ENCODE measurements at places on chromosomes 4 and X. TPM values are rescaled to one million over a fixed set of nuclear protein-coding genes. Genes with fewer than 3 reads are reported as not detected.

DNA sequence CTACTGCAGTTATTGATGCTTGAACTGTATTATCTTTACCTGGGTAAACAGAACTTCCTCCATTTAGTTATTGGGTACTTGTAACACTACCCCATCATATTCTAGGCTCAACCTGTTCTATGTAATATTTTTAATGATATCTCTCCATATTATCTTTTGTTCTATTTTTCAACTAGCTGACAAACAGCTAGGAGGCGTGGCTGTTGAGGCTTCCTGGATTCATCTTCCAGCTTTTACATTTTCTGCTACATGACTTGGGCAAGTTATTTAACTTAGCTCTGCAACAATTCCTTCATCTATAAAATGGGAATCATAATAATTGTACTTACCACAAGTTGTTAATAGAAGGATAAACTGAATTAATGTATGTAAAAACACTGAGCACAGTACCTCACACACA is 349.3 kb downstream of the PTTG2 start:
- H3K4me3 ChIP-seq = no peak overlapping the region
- peaks cover 59% of the 10 kb centered on the region for H3K4me1 ChIP-seq
- no peaks in the 10 kb centered on the region for H3K27me3 ChIP-seq
- DNase-seq = no peak
- no peak overlapping the region for H3K27ac ChIP-seq
- peaks cover 9% of the 10 kb centered on the region for H3K36me3 ChIP-seq

DNA sequence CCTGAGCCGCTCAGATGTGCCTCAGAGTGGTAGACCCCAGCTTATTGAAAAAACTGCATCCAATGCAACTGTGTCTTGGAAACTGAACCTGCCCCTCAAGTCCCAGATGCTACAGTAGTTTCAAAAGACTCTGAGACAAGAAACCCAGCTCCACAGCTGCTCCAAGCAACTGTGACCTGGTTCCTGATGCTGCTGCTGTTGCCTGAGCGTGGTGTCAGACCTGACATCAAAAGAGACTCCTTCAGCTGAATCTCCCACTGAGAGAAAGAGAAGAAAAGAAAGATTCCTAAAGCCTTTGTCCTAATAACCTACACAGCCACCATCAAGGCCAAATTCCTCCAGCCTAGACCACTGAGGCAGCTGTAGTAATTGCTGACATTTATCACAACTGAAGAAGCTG is 630.1 kb downstream of the STIM2 start:
- no peak overlapping the region for H3K4me3 ChIP-seq
- no peak overlapping the region for H3K27ac ChIP-seq
- no peaks in the 10 kb centered on the region for H3K27me3 ChIP-seq
- no peaks in the 10 kb centered on the region for H3K36me3 ChIP-seq
- no peak for DNase-seq
- H3K4me1 ChIP-seq = no peaks in the 10 kb centered on the region

Gene CT47B1
- total RNA-seq = not detected

Gene AFM
- not detected for total RNA-seq

- DNase-seq = no peak
- no peak overlapping the region for H3K27ac ChIP-seq
- no peak overlapping the region for H3K4me3 ChIP-seq
- H3K36me3 ChIP-seq = no peaks in the 10 kb centered on the region
- no peaks in the 10 kb centered on the region for H3K4me1 ChIP-seq
These were observed 2313.8 kb downstream of the ARAP2 start for GRCh38 chr4:33930497-33930896.

DNA sequence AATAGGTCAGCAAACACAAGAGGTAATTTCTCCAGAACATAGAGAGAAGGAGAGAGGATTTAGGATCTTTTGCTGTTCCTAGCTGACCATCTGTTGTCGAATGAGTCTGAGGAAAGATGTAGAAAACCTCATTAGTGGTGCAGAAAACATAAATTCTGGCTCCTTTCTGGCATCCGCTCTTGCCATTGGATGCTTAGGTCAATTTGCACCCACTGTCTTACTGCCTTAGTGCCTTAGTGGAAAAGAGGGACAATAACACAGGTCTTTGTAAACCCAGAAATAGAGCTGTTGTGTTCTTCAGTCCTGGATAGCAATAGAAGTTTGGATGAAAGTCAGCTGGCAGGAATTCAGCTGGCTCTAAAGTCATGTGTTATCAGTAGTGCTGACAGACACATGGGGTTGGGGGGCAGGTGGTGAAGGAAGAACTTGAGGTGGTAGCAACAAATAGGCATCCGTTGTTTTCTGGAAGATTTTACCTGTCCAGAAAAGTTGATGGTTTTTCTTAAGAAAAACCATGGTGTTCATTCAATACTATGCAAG is 78.2 kb downstream of the GLRA2 start:
- DNase-seq = no peak
- H3K4me1 ChIP-seq = no peaks in the 10 kb centered on the region
- H3K27ac ChIP-seq = no peak overlapping the region
- no peak overlapping the region for H3K4me3 ChIP-seq

GRCh38 chr4:54487491-54487890 is 170.3 kb upstream of the KIT start:
- H3K36me3 ChIP-seq = no peaks in the 10 kb centered on the region
- H3K27ac ChIP-seq = no peak overlapping the region
- H3K27me3 ChIP-seq = no peaks in the 10 kb centered on the region
- no peak overlapping the region for H3K4me3 ChIP-seq
- H3K4me1 ChIP-seq = no peaks in the 10 kb centered on the region
- DNase-seq = no peak

- no peak for DNase-seq
- no peaks in the 10 kb centered on the region for H3K4me1 ChIP-seq
- H3K27ac ChIP-seq = no peak overlapping the region
- H3K27me3 ChIP-seq = no peaks in the 10 kb centered on the region
These were observed 445.9 kb downstream of the TLL1 start for GRCh38 chr4:166318810-166319525.

DNA sequence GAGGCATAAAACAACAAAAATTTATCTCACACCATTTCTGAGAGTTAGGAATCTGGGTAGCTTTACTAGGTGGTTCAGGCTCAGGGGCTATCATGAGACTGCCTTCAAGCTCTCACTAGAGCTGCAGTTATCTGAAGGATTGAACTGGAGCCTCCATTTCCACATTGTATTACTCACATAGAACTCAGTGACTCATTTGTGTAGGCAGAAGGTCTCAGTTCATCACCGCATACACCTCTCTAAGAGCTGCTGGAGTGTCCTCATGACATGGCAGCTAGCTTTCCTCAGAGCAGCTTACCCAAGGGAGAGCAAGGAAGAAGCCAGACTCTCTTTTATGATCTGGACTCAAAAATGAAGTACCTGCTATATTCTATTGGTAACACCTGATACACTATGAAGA is 389.2 kb downstream of the IQCM start:
- DNase-seq = no peak
- no peak overlapping the region for H3K27ac ChIP-seq

DNA sequence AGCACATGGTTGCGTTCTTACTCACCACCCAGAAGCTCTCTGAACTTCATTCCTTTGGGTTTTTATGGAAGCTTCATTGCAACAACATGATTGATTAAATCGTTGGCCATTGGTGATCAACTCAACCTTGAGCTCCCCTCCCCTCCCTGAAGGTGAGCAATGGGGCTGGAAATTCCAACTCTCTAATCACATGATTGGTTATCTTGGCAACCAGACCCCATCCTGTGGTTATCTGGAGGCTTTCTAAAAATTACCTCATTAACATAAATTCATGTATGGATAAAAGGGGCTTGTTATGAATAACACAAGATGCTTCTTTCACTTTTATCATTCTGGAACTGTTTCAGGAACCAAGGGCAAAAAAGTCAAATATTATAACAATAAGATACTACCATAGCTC is 34.6 kb upstream of the NMU start:
- peaks cover 5% of the 10 kb centered on the region for H3K4me1 ChIP-seq
- DNase-seq = peak; percentile 14
- H3K36me3 ChIP-seq = no peaks in the 10 kb centered on the region

GRCh38 chr4:86108137-86108536 is 251.7 kb downstream of the MAPK10 start:
- no peaks in the 10 kb centered on the region for H3K27me3 ChIP-seq
- H3K4me3 ChIP-seq = no peak overlapping the region
- H3K36me3 ChIP-seq = no peaks in the 10 kb centered on the region
- no peaks in the 10 kb centered on the region for H3K4me1 ChIP-seq
- DNase-seq = no peak
- H3K27ac ChIP-seq = no peak overlapping the region

DNA sequence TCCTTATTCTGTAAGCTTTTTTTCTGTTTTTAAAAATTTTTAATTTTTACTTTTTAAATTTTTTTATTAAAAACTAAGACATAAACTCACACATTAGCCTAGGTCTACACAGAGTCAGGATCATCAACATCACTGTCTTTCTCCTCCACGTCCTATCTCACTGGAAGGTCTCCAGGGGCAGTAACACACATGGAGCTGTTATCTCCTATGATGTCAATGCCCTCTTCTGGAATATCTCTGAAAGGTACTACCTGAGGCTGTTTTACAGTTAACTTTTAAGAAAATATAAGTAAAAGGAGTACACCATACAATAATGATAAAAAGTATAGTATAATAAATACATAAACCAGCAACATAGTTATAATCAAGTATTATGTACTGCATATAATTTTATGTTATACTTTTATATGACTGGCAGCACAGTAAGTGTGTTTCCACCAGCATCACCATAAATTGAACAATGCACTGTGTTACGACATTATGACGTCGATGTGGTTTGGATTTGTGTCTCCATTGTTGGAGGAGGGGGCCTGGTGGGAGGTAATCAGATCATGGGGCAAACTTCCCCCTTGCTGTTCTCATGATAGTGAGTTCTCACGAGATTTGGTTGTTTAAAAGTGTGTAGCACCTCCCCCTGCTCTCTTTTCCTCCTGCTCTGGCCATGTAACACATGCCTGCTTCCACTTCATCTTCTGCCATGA is 21.3 kb downstream of the IL15 start:
- DNase-seq = no peak
- H3K4me1 ChIP-seq = no peaks in the 10 kb centered on the region
- no peaks in the 10 kb centered on the region for H3K36me3 ChIP-seq
- H3K27ac ChIP-seq = no peak overlapping the region
- no peaks in the 10 kb centered on the region for H3K27me3 ChIP-seq
- no peak overlapping the region for H3K4me3 ChIP-seq

DNA sequence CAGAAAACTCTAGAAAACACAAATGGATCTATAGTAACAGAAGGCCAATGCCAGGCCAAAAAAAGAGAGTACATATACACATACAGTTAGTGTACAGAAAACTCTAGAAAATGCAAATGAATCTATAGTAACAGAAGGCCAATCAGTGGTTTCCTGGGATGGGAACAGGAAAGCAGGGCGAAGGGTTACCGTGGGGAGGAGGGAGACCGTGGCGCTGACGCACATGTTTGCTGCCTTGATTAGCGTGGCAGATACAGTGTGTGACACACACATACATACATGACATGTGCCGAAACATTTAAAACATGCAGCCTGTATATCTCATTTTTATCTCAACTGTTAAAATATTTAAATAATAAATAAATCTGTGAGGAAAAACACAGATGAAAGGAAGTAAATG is 14.7 kb downstream of the GAK start:
- no peak overlapping the region for H3K27ac ChIP-seq
- H3K36me3 ChIP-seq = peaks cover 42% of the 10 kb centered on the region
- peaks cover 48% of the 10 kb centered on the region for H3K4me1 ChIP-seq
- H3K4me3 ChIP-seq = no peak overlapping the region
- H3K27me3 ChIP-seq = no peaks in the 10 kb centered on the region
